ENCODE measurements at places on chromosomes 11 and 22.
A peak's percentile ranks its signal among the peaks of the same experiment; 100 is the strongest.

GRCh38 chr22:32237906-32238305, 17.2 kb downstream of the SLC5A4 start:
- no peak for DNase-seq

DNA sequence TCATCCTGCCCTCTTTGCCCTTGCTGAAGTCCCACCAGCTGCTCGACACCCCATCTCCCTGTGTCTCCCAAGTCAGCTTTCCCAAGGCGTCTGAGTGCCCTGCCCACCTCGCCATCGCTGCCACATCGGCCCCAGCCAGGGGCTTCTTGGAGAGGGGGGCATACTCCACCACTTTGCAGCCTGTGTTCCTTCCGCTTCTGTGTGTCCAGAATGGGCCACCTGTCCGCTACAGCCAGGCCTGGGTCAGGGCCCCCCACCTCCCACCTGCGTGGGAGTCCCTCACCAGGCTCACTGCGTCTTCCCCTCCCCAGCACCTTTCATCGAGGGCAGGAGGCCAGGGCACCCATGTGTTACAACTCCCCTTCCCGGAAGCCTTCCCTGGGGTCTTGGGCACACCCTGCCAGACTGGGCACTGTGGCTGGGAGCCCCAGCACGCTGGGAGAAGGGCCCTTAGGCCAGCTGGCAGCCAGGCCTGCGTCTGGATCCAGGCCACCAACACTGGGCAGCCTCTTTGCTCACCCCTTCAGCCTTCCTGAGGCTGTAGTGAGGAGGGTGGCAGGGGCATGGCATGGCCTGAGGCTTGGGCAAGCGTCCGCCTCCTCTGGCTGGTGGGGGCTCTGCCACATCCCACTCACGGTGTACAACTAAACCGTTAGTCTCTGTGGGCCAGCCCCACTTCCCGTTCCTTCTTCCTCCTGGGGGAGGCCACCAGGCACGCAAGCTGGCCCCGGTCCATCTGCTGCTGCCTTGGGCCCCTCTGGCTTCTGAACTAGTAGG, 13.4 kb downstream of the CPT1A start:
- no peak for DNase-seq

DNA sequence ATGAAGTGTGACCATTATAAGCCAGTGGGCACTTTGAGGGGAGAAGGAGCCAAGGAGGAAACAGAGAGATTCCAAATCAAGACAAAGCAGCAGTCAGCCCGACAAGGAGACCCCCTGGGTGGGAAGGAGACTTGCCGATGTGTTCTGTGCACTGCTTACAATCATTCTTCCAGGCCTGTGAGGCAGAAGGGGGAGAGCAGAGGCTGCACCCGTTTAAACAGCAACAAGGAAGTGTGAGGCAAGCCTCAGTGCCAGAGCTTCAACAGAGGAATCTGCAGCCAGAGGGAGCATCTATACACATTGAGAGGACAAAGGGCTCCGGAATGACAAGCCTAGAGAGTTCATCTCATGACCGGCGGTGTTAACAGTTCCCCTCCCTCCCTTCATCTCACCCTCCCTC, 121.1 kb downstream of the NXPE2 start:
- DNase-seq, result no peak

- no peak for DNase-seq
Measured at GRCh38 chr22:42443240-42444076, 11.3 kb upstream of the NFAM1 start.

GRCh38 chr11:109970516-109971183, 122.5 kb upstream of the ZC3H12C start:
- no peak for DNase-seq

DNA sequence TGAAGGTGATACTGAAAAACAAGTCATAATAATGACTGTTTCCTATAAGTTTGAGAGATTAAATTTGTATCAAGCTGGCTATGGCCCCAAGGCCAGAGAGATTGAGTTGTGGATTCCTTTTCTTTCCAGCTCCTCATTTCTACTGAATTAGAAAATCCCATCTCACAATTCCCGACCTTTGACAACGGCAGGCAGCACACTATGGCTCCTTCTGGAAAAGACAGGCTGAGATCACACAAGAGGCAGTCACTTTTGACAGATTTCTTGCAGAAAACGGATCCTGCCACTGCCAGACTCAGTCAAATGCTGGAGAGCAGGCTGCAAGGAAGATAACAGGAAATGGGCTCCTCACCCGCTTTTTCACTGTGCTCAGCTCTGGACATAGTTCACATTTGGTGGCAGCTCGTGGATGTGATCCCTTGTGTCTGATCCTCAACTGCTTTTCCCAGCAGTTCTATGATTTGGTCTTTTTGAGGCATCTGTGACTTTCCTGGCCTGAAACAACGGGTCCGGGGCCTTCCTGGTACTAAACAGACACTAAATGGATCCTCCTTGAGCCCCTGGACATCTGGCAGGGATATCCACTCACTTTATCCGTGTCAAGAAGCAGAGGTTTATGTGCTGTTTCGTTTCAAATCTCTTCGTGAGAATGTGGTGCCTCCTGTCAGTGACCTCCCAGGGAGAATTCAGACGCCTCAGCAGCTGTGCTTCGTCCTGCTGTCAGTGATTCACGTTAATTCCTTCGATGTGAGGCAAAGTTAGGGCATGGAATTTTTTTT, 26.1 kb upstream of the RTL6 start:
- peak; percentile 51 for DNase-seq

GRCh38 chr22:32518848-32519247, 44.2 kb downstream of the FBXO7 start:
- DNase-seq, result no peak

DNA sequence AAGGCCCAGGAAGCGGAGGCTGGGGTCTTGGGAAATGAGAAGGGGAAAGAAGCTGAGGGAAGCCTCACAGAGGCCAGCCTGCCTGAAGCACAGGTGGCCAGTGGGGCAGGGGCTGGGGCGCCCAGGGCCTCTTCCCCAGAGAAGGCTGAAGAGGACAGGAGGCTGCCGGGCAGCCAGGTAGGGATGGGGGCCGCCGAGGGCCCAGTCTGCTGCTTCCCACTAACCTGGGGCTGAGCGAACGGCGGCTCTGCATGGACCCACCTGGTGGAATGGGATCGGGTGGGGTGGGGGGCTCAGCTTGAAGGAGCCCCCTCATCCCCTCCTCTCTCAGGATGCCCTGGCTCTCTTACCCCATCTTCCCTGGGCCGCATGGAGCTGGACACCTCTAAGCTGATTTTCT, 7.7 kb downstream of the EHBP1L1 start:
- no peak for DNase-seq

DNA sequence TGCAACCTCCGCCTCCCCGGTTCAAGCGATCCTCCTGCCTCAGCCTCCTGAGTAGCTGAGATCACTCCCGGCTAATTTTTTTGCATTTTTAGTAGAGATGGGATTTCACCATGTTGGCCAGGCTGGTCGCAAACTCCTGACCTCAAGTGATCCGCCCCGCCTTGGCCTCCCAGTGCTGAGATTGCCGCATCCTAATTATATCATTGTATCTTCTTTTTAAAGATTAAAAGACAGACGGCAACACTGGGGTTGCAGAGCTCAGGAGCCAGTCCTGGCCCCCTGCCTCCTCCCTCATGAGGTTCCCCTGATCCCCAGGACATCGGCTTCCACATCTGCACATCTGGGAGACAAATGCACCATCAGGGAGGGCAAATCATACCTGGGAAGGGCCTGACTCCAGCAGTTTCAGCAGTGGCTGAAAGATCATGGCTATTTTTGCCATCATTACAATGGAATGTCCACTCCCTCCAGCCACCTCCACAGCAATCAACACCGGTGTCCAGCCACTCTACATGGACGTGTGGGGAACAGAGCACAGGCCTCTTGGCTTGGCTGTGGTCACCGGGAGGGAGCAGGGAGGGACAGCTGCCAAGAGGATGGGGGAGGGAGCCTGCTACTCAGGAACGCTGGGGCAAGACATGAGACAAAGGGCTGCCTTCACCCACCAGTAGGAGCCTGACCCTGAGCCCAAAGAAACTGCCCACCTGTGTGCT, 9.2 kb upstream of the CELSR1 start:
- DNase-seq, result peak; percentile 60

GRCh38 chr11:126547691-126548090, 192.2 kb downstream of the ST3GAL4 start:
- DNase-seq, result no peak

GRCh38 chr22:29348956-29349355, 33.5 kb upstream of the RASL10A start:
- DNase-seq, result no peak

DNA sequence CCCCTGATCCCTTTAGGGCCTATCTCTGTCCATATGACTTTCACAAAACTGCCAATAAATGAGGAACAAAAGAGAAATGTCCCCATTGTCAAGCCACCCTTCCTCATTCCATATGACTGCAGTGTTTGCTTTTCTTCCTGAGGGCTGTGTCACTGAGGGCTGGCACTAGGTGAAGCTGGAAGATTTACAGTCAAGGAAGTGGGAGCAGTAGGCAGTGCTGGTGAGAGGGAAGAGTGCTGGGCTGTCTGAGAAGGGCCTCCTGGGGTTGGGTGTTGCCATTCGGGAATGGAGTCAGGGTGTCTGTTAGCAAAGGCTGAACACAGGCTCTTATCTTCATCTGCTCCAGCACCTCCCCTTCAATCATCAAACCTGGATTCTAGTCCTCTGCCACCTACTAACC, 30.9 kb downstream of the INSC start:
- no peak for DNase-seq

- DNase-seq, result no peak
Measured at GRCh38 chr22:17896586-17896985, 122.3 kb upstream of the BID start.

GRCh38 chr22:32185821-32186220, 19.1 kb downstream of the RFPL2 start:
- no peak for DNase-seq

DNA sequence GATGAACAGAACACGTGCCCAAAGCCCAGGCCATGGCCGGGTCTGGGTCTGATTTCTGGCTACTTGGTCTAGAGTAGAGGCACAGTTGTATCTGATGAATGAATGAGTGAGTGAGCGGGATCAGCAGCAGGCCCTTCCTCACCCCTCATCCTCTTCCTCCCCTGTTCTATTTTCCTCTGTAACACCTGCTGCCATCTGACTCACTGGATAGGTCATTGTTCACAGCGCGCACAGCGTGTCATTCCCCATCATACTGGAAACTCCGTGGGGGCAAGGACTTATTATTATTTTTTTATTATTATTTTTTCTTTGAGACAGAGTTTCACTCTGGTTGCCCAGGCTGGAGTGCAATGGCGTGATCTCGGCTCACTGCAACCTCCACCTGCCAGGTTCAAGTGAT, 13.9 kb downstream of the NCF4 start:
- DNase-seq, result no peak

DNA sequence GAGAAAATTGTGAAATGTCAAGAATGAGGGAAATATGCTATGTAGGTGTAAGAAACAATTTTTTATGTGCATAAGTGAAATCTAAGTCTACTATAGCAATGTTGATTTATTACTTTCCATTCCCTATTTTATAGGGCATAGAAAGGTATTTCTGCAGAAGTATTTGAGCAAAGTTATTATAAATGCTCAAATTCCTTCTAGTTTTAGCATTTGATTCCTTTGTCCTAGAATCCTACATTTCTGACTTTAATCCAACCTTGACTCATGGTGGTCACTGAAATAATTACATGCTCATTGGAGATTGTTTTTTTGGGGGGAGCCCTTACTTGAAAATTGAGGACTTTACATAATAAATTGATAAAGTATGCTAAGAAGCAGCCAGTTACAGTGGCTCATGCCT, 716.6 kb upstream of the LUZP2 start:
- no peak for DNase-seq

DNA sequence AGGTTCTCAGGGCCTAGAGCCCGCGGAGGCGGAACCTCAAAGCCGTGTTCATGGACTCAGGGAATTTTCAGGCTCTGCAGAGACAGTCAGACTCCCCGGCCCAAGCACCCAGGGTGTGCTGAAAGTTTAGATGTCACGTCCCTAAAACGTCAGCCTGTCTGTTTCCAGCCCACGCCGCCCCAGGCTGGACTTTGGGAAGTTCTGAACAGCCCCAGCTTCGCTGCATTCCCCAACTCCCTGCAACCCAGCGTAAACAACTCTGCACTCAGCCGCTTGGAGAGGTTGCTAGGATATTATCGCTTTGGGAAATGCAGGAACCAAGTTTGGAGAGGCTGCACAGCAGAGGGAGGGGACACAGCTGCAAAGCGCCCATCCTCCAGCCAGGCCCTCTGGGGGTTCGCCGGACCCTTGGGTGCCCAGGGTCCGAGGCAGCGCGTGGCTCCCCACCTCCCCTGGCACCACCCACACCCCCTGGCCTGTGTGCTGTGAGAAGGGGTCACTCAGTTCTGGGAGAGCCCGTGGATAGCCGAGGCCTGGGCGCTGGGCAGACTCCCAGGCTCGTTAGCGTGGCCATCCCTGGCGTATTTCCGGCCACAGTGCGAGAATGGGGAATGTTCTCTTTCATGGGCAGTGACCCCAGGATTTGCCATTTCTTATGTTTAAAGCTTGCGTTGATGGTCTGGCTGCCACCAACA, 120.5 kb upstream of the FGF3 start:
- DNase-seq, result no peak

DNA sequence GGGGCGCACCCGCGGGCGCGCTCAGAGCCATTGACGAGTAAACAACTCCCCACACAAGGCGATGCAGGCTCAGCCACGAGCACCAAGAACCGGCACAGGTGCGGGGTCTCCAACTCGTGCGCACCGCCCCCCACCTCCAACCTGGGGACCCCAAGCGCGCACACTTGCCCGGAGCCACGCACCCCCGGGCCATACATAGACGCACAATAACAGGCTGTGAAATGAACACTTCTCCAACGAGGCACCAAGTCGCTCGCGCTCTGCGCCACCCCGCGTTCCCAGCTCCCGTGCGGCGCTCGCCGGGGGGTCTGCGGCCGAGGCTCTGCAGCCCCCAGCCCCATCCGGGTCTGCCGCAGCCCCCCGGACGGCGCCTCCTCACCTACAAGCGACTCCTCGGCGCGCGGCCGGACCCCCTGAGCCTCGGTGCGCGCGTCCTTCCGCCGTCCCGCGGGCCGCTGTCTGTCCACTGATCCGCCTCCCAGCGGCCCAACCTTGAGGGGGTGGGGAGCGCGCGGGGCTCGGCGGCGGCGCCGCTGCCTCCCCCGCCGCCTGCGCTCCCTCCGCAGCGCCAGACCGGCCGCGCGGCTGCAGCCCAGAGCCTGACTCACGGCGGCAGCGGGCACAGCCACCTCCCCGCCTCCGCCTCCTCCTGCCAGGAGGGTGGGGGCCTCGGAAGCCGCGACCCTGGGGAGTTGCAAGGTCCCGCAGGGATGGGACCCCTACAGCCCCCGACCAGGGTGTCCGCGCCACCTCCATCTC, 1.6 kb downstream of the IFITM10 start:
- DNase-seq, result no peak

DNA sequence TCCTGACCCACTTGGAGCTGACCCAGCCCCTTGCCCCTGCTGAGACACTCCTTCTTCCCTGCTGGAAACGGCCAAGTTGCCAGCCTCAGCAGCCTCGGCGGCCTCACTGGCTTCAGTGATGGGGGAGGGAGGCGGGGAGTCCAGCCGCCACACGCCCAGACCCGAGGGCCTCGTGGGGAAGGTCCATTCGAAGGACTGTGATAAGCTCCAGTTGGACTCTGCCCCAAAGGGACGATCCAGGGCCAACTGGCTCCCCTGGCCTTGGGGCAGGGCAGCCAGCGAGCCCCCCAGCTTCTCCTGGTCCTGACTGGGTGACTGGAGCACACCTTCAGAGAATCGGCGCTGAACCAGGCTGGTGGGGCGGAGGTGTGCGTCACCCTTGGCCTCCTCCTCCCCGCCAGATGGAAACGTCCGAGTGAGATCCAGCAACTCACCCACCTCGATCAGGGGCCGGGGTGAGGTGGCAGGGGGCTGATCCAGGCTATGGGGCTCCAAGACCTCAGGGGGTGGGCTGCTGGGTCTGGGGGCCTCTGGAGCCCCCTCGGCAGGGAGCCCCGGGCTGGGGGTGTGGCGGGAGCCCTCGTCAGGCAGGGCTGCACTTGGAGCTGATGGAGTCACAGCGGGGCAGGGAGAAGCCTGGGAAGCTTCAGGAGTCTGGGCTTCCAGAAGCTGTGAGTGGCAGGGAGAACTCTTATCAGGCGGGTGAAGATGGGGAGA, 11.5 kb downstream of the TNKS1BP1 start:
- no peak for DNase-seq

Measured in kidney epithelial cell (primary cell).